ENCODE measurements at places on chromosomes 16 and 17. TPM values are rescaled to one million over a fixed set of nuclear protein-coding genes. Genes with fewer than 3 reads are reported as not detected.

GRCh38 chr17:42246515-42246914, 29.7 kb downstream of the STAT5B start:
- no peak for DNase-seq

- no peak for DNase-seq
Measured at GRCh38 chr16:68869492-68870088, 26.3 kb downstream of the TANGO6 start.

GRCh38 chr16:30032083-30032819, 1.2 kb upstream of the TLCD3B start:
- peak; percentile 48 for DNase-seq

DNA sequence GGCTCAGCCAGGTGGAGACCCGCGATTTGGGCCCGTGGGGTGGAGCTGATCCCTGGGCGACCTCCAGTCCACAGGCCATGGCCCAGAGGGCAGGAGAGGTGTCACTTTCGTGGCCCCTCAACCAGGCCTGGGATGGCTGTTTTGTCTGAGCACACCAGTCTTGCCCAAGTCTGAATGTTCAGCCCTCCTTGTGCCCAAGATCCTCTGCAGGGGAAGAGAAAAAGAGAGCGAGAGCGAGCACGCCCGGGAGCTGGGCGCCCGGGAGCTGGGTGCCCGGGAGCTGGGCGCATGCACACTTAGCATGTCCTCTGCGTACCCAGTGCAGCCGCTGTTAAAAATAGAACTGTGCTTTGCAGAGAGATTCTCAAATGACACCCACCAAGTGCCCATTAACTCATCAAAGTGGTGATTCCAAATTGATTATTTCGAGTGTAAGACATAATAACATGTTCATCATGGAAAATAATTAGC, 403.3 kb upstream of the TNRC6C start:
- no peak for DNase-seq

TRPV2 gene
- total RNA-seq: 1.3 TPM
